Left lung (tissue), 14 donors: ENCODE measurements at places on chromosomes 12 and 14. TPM values are rescaled to one million over a fixed set of nuclear protein-coding genes. Genes with fewer than 3 reads are reported as not detected.

HAL gene
- total RNA-seq, result 7.1 TPM

RAB2B gene
- 26.8 TPM for total RNA-seq

GALNT8 gene
- 0.50 TPM for total RNA-seq

MBIP gene
- 85.1 TPM for total RNA-seq

GPR84 gene
- 0.99 TPM for total RNA-seq

KLRG1 gene
- total RNA-seq, result 3.0 TPM

KCNK10 gene
- not detected for total RNA-seq

KRT77 gene
- not detected for total RNA-seq

RNFT2 gene
- total RNA-seq, result 5.3 TPM

SERPINA1 gene
- 1,065 TPM for total RNA-seq
